ENCODE measurements at places on chromosomes 4 and X.

DNA sequence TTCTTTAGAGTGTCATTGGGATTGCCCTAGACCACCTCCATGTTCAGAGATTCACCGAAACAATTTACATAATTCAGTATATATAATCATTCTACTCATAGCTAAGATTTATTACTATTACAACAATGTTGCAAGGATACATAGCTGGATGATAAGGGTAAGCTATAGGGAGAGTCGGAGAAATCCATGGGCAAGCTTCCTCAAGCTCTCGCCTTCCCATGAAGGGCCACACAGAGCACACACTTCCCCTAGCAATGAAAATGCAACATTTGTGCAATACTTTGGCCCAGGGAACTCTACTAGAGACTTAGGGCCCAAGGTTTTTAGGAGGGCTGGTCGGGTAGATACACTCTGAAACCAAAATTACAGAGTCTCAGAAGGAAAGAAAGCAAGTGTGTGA is 49.7 kb upstream of the ABCG2 start:
- DNase-seq, result no peak

DNA sequence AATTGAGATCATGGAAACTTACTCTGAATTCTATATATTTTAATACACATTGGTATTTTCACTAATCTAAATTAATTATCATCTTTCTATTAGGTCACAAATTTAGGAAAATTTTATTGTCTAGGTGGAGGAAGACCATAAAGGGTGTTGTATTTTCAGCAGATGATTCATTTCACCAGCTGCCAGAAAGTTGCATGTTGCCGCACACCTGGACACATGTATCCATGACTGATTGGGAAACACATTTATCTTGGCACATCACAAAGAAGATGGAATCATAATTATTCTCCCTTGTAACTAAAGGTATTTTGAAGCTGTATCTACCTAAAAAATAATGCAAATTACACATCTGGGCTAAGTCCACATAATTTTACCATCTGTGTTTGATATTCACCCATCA is 33.1 kb downstream of the SLC7A11 start:
- no peak for DNase-seq

DNA sequence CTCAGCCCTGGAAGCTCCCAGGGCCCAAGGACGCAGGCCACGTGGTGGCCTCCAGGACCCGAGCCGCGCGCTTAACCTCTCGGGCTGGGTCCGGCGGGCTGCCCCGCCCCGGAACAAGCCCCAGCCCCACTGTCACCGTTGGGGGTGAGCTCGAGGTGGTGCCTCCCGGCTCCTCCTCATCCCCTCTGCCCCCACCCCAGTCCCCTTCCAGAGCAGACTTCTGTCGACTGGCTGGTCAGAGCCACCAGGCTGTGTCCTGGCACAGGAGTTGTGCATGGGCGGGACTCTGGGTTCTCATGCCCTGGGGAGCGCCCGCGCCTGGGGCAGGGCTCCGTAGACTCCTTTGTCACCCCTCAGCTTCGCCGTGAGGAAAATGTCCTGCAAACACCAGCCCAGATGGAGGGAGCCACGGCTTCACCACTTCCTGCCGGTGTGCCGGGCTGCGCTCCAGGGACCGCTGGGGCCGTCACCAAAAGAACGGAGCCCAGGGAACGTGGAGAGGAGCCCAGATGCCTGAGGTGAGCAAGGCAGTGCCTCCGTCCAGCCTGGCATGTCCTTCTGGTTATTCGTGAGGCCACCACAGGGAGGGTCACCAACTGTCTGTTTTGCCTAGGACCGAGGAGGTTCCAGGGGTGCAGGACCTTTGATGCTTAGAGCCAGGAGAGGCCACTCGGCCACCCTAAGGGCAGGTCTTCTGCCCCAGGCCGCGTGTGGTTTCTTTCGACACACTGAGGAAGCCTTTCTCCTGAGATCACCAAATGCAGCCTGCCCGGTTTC is 7.1 kb upstream of the RGS12 start:
- no peak for DNase-seq

DNA sequence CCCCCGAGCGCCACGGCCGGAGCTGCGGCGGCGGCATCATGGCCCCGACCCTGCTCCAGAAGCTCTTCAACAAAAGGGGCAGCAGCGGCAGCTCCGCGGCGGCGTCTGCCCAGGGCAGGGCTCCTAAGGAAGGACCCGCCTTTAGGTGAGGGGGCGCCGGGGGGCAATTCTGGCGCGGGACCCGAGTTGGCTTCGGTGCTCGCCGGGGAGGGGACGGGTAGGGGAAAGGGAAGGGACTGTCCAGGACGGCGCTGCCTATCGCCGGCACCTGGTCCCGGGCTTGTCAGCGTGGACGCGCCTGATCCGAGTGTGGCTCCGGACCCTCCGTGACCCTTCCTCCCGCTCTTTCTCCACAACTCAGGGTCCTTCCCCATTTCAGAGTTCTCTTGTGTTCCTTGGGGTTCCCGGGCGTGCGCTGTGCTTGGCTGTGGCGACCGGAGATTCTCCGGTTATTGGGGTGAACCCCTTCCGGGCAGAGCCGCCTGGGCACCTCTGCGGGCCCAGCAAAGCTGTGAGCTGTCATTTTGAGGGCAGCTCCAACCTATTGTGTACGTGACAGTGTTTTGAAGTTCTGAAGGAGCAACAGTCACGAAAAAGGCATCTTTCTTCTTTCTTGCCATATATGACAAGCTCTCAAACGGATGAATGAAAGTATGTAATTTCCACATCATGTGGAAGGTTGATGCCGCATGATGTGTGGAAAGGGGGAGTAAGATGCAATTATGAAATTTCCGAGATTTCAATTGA is 522 bp downstream of the FNIP2 start:
- DNase-seq, result peak; percentile 9

Data from GM18507 (cell line).